Activated CD8-positive, alpha-beta T cell treated with anti-CD3 and anti-CD28 coated beads for 36 hours (primary cell): ENCODE measurements at places on chromosomes 16 and 17. TPM values are rescaled to one million over a fixed set of nuclear protein-coding genes. Genes with fewer than 3 reads are reported as not detected.

DNA sequence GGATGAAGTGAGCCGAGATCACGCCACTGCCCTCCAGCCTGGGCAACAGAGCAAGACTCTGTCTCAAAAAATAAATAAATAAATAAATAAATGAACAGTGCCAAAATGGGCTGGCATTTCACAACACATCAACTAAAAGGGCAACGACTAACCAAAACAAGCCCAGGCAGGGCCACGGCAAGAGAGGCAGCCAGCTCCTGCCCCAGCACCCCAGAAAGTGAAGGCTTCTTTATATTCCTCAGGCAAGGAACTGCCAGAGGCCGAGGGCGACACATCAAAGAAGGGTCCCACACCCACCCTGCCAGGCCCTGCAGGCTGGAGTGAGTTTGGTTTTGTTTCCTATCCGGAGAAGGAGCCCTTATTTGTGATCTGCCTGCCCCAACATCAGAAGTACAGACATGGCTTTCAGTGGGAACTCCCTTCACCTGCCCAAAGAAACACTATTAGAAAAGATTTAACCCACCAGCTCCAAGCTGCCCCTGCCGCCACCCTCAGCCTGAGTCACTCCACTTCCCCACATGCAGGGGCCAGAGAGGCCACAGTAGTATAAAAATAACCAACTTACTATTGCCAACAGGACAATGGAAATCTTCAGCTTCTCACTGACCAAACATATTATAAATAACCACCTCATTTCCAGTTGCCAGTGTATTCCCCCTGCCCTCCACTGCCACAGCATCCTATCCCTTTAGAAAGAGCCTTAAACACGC is 8.0 kb downstream of the FBXO31 start:
- peaks cover 48% of the 10 kb centered on the region for H3K4me1 ChIP-seq
- H3K36me3 ChIP-seq = peaks cover 27% of the 10 kb centered on the region
- no peaks in the 10 kb centered on the region for H3K27me3 ChIP-seq

DNA sequence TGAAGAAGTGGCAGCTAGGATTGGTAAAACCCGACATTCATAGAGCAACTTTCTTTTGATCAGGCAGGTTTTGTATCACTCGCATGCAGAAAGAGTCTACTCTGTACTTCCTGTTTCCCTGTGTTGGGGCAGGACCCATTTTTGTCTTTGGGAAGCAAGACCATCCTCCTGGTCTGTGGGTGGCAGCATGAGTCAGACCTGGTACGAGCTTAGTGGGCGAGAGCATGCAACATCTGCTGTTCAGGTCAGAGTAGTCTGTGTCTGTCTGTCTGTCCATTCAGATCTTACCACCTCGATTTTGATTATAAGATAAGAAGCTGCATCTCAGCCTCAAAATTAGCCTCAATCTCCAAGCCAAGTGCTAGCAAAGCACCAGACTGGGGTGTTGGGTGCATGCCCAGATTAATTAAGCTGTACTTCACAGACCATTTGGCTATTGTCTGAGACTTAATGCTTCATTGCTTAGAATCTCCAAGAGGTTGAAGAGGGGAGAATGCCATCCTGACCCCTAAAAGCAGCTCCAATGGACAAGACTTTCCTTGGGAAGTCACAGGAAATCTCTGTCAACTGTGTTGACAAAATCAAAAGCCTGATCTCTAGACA is 110.9 kb downstream of the XYLT1 start:
- peak overlapping the region; percentile 5 for H3K4me3 ChIP-seq
- peaks cover 64% of the 10 kb centered on the region for H3K4me1 ChIP-seq
- DNase-seq = peak; percentile 86
- peak overlapping the region; percentile 82 for H3K27ac ChIP-seq

GRCh38 chr17:81420769-81421462 is 25.7 kb downstream of the BAHCC1 start:
- no peak overlapping the region for H3K27ac ChIP-seq
- no peaks in the 10 kb centered on the region for H3K4me1 ChIP-seq
- no peaks in the 10 kb centered on the region for H3K36me3 ChIP-seq
- no peaks in the 10 kb centered on the region for H3K27me3 ChIP-seq
- no peak overlapping the region for H3K4me3 ChIP-seq

DNA sequence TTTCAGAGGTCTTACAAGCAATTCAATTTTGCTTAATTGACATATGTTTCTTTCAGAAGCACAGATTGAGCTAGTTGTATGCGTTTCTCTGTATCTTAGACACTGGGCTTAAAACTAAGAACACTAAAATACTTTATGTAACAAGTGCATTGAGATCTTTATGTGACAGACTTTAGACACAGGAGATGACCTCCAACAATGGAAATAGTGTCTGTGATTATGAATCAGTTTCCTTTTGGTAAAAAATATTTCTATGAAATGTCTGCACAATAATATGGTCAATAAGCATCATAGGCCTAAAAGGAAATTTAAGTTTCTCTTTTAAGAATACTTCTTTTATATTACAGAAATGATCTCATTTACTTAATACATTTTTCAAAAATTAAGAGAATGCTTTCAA is 153.2 kb downstream of the SKAP1 start:
- no peaks in the 10 kb centered on the region for H3K27me3 ChIP-seq
- peaks cover 18% of the 10 kb centered on the region for H3K4me1 ChIP-seq
- no peak overlapping the region for H3K4me3 ChIP-seq
- H3K27ac ChIP-seq = peak overlapping the region; percentile 49
- DNase-seq = no peak

TVP23C gene
- total RNA-seq = 8.2 TPM
